ENCODE measurements at places on chromosomes 2 and 18.

GRCh38 chr2:17106418-17106817 lies 411.8 kb downstream of the RAD51AP2 start:
- DNase-seq, result no peak

DNA sequence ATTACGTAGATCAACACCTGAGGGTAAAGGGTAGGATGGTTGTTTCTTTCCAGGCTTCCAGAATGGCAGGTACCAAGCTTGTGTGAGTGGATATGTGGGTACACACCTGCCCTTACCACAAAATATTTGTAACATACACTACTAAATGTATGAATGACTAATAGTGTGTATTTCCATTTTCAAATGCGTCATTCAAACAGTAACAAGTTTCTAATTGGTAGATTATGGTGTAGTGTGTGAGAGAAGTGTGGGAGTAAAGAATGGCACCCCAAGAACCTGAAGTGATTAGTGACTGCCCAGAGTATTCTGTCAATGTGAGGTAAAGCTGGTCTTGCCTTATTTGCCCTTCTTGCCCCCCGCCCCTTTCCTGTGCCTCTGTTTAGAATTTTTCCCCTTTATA lies 21.1 kb downstream of the AGPS start:
- DNase-seq, result no peak

- DNase-seq, result no peak
These were observed 229.4 kb upstream of the SMAD2 start for GRCh38 chr18:48159816-48160215.

- no peak for DNase-seq
These were observed 13.3 kb downstream of the EIF2AK3 start for GRCh38 chr2:88613921-88614320.

GRCh38 chr2:163565192-163565591 lies 170.6 kb downstream of the FIGN start:
- no peak for DNase-seq

GRCh38 chr2:191638079-191638801 lies 39.7 kb upstream of the NABP1 start:
- DNase-seq, result no peak

DNA sequence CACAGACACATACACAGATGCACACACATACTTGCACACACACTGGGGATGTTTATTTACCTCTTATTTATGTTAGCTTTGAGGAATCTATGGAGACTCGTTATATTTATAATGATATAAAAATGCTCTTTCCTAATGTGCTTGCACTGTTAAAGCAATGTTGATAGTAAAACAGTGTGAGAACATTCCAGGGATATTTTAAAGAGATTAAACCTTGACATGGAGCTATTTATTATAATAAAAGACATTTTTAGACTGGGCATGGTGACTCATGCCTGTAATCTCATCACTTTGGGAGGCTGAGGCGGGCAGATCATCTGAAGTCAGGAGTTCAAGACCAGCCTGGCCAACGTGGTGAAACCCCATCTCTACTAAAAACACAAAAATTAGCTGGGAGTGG lies 557.3 kb upstream of the ZNF804A start:
- no peak for DNase-seq

DNA sequence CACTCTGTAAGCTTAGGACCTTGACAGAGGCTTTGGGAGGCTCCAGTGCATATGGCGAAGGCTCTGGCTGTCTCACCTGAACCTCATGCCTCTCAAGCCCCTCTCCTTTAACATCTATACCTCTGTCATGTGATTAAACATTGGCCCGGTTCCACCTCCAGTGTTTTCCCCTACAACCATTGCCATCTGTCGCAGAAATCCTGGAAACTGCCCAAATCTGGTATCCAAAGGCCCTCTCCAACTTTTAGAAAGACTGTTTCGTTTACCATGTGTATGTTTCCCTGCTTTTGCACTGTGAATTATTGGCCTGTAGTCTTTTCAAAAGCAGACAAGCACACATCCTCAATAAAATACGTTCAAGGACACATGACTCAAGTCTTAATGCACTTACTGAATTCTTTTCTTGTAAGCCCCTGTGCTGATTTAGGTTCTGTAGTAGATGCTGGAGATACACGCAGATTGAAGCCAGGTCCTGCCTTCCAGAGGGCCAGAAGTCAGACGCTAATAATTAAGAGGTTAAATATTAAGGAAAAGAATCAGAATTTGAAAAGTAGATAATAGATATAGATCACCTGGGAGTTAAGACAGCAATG lies 386.4 kb upstream of the SLC14A2 start:
- DNase-seq, result no peak

GRCh38 chr2:7048762-7049294 lies 131.6 kb downstream of the RNF144A start:
- DNase-seq, result no peak

DNA sequence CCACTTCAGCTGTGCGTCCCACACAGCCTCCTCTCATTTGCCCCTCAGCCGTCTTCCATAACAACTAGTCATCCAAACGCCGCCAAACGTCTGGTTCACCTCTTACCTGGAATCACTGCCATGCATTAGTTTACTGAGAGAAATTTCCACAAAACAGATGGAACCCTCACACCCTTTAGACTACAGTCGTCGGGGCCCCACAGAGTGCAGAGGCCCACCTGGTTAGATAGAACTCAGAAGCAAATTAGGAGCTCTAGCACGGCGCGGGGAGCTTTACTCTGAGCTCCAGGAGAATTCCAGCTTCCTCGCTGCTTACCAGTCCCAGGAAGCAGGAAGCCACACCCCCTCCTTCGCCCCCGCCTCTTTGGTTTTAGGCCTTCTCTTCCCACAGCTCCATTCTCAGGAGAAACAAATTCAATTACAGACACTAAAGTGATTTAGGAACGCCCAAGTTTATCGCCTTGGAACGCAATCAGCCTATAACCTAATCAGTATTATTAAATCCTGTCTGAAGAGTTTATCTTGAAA lies 9.4 kb downstream of the RNU2-63P start:
- DNase-seq, result no peak

DNA sequence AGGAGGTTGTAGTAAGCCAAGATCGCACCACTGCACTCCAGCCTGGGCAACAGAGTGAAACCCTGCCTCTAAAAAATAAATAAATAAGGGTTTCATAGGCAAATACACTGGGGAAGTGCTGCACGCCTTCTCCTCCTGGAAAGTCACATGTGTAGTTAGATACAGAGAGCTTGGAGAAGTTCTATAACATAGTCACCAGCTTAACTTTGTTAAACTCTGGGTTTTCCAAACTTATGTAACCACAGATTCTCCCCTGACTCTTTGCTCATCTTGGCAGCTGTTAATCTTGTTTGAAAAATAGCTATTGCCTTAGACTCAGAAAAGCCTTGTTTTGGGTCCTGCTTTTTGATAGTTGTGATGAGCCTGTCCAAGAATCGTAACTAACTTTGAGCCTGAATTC lies 25.2 kb downstream of the KIAA2012 start:
- DNase-seq, result no peak

- DNase-seq, result no peak
These were observed 24.6 kb downstream of the CROCC2 start for GRCh38 chr2:240930631-240931318.

GRCh38 chr2:141887363-141887762 lies 243.5 kb downstream of the LRP1B start:
- no peak for DNase-seq

GRCh38 chr18:39840856-39841481 lies 2114.1 kb upstream of the PIK3C3 start:
- no peak for DNase-seq

GRCh38 chr2:6474161-6475140 lies 391.3 kb downstream of the CMPK2 start:
- no peak for DNase-seq

GRCh38 chr2:119929537-119929936 lies 83.3 kb upstream of the EPB41L5 start:
- DNase-seq, result no peak

GRCh38 chr2:217905395-217905794 lies 97.4 kb downstream of the TNS1 start:
- no peak for DNase-seq

DNA sequence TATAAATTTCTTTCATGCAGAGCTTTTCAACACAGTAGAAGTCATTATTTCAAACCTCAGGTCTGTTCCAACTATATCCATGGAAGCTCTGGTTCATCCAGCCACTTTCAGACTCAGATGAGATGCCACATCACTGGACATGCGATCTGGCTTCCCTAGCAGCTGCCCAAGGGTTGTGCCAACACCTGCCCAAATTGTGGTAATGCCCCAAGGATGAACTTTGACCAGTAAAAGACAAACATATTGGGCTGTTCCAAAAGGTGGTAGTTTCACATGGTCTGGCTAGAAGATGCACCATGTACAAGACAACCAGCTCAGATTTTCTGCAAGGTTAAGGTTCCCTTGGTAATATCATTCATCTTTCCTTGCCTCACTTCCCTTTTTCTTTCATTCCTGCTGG lies 101.9 kb downstream of the THADA start:
- no peak for DNase-seq

GRCh38 chr2:74862020-74862964 lies 28.4 kb downstream of the HK2 start:
- no peak for DNase-seq

DNA sequence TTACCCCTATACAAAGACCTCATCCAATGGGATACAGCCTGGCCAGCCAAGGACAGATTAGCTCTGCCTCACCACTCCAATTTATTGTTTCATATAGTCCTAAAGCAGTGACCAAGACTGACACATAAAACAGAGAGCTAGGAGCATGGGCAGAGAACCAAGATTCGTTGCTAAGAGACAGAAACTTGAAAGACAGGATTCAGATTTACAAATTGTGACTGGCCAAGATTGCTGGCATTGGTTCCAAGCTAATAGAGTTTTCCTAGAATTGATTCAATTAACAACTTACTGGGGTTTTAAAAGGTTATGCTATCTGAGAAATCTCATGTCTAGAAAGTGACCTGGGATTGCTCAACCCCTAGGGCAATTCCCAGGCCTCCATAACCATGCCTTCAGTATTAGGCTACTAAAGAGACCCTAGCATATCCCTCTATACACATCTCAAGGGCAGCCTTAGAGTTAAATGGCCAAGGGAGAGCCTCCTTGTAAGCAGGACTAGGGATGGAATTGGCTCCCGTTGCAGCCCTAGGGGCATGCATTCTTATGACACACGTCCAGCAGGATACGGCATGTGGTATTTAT lies 75.6 kb downstream of the ICOS start:
- DNase-seq, result no peak

GRCh38 chr18:10226971-10227370 lies 227.5 kb upstream of the APCDD1 start:
- no peak for DNase-seq

DNA sequence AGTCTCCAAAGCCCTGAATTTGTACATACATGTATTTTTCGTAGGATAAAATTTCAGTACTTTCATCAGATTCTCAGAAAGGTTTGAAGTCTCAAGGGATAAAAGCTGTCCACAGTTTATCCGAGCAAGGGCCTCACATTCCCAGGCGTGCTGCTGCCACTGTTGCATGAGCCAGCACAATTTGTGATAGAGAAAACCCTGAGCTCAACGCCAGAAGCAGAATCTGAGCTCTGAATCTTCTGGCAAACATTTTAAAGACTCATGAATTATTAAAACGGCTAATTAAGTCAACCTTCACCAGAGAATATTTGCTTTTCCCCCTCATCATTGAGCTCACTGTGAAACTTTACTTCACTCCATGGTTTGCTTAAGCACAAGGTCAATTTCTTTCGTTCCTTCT lies 38.5 kb upstream of the STPG4 start:
- DNase-seq, result no peak

DNA sequence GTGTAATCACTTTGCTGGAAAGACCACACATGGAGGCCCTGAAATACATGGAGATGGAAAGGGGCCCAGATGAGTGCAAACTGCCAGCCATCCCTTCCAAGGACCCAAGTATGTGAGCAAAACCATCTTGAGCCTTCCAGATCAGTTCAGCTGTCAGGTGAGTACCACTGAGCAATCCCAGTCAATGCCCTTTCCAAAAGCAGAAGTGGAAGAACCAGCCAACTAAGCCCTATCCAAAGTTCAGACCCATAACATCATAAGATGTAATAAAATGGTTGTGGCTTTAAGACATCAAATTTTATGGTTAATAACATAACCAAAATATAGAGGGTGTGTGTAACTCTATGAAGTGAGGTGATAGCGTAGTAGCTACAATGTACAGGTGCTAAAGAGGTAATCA lies 88.5 kb downstream of the NXPH2 start:
- DNase-seq, result no peak

DNA sequence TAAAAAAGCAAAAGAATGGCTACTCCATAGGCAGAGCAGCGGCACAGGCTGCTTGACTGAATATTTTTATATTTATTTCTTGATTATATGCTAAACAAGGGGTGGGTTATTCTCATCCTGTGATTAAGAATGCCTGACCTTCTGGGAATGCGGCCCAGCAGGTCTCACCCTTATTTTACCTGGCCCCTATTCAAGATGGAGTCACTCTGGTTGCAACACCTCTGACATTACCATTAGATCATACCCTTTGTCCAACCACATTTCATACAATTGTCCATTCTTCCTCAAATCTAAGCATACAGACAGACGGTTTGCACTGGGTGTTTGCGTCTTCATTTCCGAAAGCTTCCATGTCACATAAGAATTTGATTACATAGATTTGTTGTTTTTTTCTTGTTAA lies 168.2 kb downstream of the GALNT1 start:
- DNase-seq, result no peak

DNA sequence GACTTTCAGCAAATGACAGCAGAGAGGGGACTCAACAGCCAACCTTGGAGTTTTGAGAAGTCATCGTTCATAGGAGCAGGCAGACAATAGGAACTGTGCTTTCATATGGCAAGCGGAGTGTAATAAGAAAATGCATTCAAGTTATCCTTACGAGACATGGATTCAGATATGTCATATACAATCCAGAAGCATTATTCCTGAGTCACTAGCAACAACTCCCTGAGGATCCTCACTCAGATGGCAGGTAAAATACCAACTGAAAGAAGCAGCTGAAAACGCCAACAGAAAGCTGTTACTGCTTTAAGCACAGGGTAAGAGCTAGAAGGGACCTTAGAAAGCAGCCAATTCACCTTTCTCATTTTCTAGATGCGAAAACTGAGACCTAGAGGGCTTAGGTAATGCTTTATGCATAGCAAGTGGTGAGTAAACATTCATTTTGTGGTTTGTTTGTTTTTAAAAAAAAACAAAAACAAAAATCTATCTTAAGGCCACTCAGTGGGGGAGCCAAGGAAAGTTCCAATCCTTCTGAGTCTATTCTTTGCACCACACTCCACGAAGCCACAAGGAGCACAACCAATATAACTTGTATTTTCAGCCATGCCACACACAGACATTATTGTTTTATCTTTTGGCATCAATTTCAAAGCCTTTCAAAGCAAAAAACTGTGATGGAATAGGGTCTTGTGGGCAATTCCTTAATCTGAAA lies 89.1 kb upstream of the RIOK3 start:
- DNase-seq, result no peak

DNA sequence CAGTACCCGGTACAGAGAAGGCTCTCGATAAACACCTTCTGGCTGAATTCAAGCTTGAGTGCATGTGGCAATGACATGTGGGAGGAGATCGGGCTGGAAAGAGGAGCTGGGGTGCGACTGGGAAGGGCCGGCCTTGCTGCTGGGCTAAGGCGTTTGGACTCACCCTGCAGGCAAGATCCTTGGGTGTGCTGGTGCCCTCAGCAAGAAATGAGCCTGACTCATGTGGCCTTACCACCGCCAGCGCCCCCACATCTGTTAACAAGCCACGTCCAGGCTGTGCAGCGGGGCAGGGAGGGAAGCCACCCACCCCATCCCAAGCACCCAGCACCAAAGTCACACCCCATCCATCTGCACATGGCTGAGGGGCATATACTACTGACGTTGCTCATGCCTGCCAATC lies 1.3 kb downstream of the HS1BP3 start:
- no peak for DNase-seq

GRCh38 chr2:13522917-13523821 lies 806.4 kb downstream of the TRIB2 start:
- DNase-seq, result no peak
